RCC 7860 (cell line): ENCODE measurements at places on chromosomes 5 and 9.

- DNase-seq = peak; percentile 66
Observed at GRCh38 chr5:95858023-95858461, 35.5 kb upstream of the GLRX start.

GRCh38 chr5:146426853-146427618, 20.1 kb upstream of the TCERG1 start:
- peak; percentile 60 for DNase-seq

GRCh38 chr5:167602067-167602466, 689.4 kb upstream of the WWC1 start:
- no peak for DNase-seq

DNA sequence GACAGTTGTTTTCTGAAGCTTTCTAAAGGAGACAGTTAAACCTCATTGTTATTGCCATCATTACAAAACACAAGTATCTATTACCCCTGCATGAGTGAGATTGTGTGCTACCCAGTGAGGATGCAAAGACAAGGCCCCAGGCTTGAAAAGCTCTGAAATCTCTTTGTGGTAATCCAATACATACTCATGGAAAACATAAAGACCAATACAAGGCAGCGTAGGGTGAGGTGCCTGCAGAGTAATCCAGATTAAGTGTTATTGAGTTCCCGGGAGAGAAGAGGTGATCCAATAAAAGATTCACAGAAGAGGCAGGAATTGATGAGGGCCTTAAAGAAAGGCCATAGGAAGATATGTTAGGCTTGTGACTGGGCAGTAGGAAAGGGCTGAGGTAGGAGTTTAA, 150.1 kb downstream of the MEF2C start:
- no peak for DNase-seq

- DNase-seq = no peak
Observed at GRCh38 chr5:87627363-87627762, 214.6 kb upstream of the CCNH start.

- DNase-seq = peak; percentile 46
Observed at GRCh38 chr9:102631559-102631958, 363.6 kb upstream of the CYLC2 start.
